ENCODE measurements at places on chromosomes 5 and 9.
A peak's percentile ranks its signal among the peaks of the same experiment; 100 is the strongest.

DNA sequence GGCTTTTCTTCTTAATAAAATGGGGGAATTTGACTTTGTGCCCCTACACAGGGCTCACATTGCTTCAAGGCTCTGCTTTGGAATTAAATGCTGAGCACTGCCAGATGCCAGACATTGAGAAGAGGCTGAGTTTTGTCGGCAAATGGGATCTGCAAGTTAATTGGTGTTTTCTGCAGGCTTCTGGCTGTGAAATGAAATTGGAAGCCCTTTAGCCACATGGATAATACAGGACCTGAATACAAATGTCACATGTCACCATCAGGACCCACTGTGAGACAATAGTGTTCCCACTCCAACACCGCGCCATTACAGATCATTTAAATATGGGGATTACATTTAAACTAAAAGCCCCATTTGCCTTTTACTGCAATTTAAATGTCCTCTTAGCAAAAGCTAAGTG is 164.4 kb downstream of the ZSWIM6 start:
- no peak for DNase-seq

- DNase-seq = no peak
These were observed 261.8 kb downstream of the MCTP1 start for GRCh38 chr5:95022967-95023695.

DNA sequence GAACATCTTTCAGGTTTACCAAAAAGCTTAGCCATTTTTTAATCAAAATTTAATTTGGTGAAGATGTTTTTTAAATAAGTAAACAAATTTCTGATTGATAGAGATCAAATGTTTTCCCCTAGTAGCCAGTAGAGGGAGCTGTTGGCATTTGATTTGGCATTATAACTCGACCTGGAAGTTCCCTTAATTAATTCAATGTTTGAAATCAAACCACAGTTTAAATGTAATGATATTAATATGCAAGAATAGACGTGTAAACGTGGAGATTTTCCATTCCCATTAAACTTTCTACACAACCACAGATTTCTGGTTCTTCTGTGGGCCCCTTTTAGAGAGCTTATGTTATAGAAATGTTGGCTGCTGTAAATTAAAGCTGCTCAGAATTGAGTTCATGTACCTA is 148.1 kb upstream of the MPDZ start:
- DNase-seq = peak; percentile 1

GRCh38 chr5:69350664-69351063 is 18.1 kb upstream of the CCDC125 start:
- no peak for DNase-seq

DNA sequence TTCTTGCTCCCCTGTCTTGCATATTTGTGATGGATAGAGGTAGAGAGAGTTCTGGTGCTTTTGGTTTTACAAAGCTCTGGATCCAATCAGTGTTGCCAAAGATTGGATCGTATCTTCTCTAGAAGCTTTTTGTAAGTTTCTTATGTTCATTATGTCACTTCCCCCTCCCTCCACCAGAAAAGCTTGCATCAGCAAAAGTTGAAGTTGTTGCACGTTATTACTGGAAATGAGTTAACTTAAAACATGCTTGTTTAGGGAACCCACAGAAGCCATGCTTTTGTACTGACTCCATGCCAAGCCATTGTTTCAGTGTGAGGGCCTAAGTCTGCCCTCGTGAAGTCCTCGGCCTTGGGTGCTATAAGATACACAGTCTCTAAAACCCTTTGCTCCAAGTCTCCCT is 186.5 kb downstream of the ERCC6L2 start:
- no peak for DNase-seq

- DNase-seq = no peak
These were observed 40.6 kb downstream of the SGCD start for GRCh38 chr5:156367597-156367996.

DNA sequence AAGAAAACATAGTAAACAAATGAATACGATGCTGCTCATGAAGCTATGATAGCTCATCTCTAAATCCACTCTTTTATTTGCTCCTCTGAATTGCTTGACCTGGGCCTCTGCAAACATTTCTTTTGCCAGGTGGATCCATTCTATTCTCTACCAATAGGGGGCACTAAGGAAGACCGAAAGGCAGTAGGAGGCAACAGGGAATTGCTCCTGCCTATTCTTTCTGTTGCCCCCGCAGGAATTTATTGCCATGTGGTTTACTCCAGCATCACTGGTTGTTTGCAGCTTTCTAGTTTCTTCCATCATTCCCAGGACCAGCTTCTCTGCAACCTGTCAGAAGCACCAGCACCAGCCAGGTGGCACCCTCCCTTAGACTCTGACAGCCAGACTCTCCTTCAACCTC is 5.3 kb downstream of the GAPT start:
- no peak for DNase-seq

- no peak for DNase-seq
These were observed 441.6 kb downstream of the GADD45G start for GRCh38 chr9:90046317-90046861.

GRCh38 chr5:148873690-148874485 is 47.5 kb downstream of the ADRB2 start:
- no peak for DNase-seq

GRCh38 chr9:99181621-99182020 is 40.1 kb downstream of the ALG2 start:
- DNase-seq = peak; percentile 55

GRCh38 chr5:14143841-14144585 is 871 bp downstream of the TRIO start:
- peak; percentile 48 for DNase-seq
